ELF-1 (cell line): ENCODE measurements at places on chromosomes 2 and 18.

- no peak for DNase-seq
Observed at GRCh38 chr2:112639936-112640335, 5.8 kb upstream of the SLC20A1 start.

GRCh38 chr18:77206676-77207374 lies 42.8 kb upstream of the GALR1 start:
- no peak for DNase-seq

- no peak for DNase-seq
Observed at GRCh38 chr2:16728351-16729136, 62.9 kb upstream of the CYRIA start.

DNA sequence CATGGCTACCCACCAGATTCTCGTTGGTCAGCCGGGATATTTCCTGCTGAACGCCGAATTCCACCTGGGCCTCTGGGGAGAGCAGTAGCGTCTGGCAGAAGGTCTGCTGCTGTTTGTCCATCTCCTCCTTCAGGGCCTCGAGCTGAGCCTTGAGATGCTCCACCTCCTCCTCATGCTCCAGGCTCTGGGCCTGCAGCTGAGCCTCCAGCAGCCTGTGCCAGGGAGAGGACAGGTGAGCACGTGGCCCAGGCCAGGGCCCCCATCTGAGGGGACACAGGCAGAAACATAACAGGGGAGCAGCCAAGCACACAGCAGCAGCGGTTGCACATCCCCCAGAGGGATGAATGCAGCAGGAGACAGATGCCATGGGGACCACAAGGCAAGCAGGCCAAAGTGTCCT lies 40.1 kb upstream of the ACAA2 start:
- no peak for DNase-seq

GRCh38 chr18:52624702-52625101 lies 284.7 kb downstream of the DCC start:
- DNase-seq = no peak
